Cortex of kidney (tissue), 1 donor: ENCODE measurements at places on chromosomes 5 and 9.

DNA sequence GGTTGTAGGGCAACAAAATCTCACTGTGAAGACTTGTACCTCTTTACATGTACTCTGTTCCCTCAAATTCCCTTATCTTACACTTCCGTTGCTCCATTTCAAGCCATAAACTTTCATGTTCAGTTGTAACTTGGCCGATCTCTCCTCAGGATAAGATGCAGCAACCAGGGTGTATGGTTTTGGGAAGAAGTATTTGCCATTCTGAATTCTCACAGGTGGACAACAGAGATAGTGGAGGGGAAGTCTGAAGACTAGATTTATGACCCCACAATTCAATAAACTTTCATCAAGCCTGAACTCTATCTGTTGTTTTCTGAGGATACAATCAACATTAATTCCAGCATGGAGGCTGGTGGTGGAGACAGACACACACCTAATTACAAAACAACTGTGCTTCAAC lies 27.5 kb downstream of the GOLGA1 start:
- DNase-seq, result no peak

- DNase-seq, result no peak
Observed at GRCh38 chr9:130998597-130999244, 10.3 kb upstream of the LAMC3 start.

- DNase-seq, result no peak
Observed at GRCh38 chr9:82560457-82560904, 502.5 kb downstream of the RASEF start.

DNA sequence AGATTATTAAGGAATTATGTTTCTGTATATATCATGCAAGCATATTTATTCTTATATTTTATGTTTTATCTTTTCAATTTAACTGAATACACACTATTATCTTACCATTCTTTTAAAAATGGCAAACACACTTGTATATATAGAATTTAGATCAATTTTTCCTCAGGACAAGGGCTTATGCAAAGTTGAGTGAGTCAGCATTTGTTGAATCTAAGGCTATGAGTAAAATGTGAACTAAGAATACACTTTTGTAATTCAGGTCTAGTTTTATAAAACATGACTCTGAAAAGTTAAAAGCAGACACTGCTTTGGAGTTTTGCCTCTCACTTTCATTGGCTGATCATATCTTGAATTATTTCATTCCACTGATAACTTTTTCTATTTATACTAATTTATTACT lies 127.8 kb downstream of the FOCAD start:
- DNase-seq, result no peak

GRCh38 chr9:114324492-114324891 lies 1.6 kb downstream of the ORM1 start:
- no peak for DNase-seq

- no peak for DNase-seq
Observed at GRCh38 chr9:106954558-106954957, 91.6 kb downstream of the ZNF462 start.

GRCh38 chr5:124080256-124080655 lies 568.3 kb downstream of the CSNK1G3 start:
- no peak for DNase-seq

DNA sequence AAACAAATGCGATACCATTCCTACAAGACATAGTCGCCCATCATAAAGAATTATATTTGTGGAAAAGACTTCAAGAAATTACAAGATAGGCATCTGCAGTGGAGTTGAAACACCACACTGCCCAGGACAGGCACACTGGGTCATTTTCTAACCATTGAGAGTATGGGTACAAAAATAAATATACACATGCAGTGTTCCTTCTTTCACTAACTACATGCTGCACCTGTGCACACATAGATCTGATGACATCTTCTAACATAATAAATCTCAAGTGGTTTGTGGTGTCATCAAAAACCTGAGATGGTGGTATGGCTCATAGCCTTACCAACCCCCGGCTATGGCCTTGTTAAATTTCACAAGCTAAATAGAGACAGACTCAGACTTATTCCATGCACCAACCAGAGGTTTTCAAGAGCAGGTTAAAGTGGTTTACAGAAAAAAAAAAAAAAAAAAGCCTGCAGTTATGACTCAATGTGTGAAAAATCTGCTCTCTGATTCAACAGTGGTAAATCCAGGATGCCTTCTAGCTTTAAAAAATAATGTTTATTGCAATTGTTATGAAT lies 12.4 kb upstream of the NFIB start:
- DNase-seq, result no peak

GRCh38 chr5:67268231-67269021 lies 71.8 kb upstream of the CD180 start:
- no peak for DNase-seq

- DNase-seq, result no peak
Observed at GRCh38 chr9:132991351-132992300, 13.1 kb downstream of the GFI1B start.

DNA sequence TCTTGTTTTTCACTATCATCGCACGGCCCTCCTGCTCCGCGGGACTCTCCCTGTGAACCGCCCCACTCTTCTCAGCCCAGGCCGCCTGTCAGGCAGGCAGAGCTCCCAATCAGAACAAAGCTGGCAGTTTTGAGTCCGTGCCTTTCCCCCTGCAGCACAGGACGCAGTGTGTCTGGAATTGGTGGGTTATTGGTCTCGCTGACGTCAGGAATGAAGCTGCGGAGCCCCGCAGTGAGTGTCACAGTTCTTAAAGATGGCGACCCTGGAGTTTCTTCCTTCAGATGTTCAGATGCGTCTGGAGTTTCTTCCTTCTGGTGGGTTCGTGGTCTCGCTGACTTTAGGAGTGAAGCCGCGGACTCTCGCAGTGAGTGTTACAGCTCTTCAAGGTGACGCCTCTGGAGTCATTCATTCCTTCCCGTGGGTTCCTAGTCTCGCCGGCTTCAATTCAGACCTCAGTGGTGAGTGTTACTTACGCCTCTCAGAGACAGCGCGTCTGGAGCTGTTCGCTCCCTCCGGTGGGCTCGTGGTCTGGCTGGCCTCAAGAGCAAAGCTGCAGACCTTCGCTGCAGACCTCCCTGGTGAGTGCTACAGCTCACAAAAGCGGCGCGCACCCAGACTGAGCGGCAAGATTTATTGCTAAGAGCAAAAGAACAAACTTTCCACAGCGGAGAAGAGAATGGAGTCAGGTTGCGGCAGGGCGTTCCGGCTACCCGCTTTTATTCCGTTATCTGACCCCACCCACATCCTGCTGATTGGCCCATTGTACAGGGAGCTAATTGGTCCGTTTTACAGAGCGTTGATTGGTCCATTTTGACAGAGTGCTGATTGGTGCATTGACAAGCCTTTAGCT lies 7.4 kb downstream of the ZDHHC11B start:
- no peak for DNase-seq

- no peak for DNase-seq
Observed at GRCh38 chr5:122368510-122369251, 56.6 kb downstream of the SNCAIP start.

DNA sequence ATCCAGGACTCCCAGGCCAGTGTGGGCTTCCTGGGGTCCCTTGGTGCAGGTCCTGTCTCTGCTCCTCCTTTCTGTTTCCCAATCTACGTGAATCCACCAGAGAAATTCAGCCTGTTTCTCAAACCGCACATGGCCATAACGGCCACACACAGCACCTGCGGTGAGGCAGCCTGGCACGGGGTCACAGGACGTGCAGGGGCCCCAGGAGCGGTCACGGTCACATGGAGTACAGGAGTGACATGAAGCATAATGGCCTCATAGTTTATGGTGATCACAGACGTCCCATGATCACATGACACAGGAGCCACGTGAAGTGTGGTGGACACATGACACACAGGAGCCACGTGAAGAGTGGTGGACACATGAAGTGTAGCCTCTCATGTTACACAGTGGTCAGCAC lies 248.5 kb upstream of the IRX4 start:
- no peak for DNase-seq

DNA sequence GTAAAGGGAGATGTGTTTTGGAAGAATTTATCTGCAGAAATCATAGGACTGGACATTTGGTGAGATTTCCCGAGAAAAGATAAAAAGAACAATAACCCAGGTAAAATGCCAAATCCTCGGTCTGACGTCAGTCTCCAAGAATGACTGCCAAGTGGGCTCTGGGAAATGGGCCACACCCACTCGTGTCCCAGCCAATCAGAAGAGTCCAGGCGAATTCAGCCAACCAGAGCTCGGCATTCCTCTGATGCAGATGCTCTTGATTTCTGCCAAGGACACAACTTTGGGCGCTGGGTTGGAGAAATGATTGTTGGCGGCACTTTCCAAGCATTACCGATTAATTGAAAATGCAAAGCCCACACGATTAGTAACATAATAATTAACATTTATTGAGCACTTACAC lies 73.3 kb downstream of the FGF18 start:
- DNase-seq, result no peak

GRCh38 chr9:88085476-88085875 lies 52.8 kb downstream of the SPATA31C2 start:
- no peak for DNase-seq

- no peak for DNase-seq
Observed at GRCh38 chr5:78649861-78650496, 1.4 kb upstream of the LHFPL2 start.

DNA sequence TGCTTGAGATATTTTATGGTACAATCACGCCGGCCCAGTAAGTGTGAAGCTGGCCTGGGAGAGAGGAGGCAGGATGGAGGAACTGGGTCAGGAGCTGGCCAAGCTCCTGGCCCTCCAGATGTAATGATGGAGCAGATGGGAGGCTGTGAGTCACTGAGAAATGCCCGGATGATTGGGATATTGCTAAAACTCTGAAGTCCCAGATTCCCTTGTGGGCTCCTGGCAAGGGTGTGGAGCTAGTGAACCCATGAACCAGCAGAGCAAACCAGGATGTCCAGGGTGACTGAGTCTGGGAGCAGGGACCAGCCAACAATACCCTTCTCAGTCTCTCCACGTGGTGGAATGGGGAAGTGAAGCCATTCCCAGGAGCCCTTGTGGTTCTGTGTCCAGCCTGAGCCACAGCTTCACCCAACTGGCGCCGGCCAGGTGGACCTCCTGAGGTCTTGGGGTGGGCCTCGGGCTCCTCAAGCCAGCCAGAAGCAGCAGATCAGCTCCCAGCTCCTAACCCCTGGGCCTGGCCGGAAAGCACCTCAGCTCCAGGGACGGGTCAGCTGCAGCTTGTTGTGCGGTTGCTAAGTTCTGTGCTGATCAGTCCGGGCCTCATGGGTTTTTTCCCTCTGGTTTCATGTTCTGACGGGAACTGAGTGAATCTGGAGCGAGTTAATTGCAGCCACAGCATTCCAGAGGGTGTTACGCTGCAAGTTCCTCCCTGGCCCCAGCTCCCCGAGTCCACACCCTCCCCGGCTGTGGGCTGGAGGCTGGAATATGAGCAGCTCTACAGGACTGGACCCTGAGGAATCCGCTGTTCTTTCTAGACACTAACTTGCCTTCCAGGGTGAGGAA lies 37.6 kb downstream of the DUSP1 start:
- DNase-seq, result no peak

GRCh38 chr9:93309889-93310425 lies 126.0 kb downstream of the WNK2 start:
- no peak for DNase-seq

DNA sequence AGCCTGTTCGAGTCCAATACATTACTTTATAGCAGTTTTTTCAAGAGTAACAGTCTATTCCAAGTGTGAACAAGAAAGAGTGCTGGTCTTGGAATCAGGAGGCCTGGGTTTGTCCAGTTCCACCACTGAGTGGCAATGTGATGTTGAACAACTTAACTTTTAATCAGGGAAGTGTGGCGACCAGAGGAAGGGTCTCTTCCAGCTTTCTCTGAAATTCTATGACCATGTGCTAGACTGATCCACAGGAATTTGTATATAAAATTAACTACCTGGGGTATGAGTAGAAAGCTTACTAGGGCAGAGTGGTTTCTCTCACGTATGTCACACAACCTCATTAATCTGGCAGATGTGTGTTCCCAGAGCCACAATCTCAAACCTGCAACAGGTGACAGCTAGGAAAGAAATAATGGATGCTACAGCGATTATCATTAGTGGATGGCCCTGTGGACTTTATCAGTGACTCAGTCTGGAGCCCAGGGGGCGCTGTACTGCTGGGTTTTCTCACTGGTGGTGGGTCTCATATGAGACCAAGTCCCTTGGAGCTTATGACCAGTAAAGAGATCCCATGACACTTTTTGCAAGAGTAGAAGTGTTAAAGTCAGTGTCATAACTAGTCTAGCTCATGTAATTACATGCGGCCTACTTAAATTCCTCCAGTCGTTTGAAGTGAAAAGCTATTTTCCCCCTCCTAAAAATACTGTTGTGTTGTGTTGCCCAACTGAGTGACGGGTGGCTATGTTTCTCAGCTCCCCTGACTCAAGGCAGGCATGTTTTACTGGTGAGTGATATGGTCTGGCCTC lies 116.5 kb downstream of the GDNF start:
- DNase-seq, result no peak

DNA sequence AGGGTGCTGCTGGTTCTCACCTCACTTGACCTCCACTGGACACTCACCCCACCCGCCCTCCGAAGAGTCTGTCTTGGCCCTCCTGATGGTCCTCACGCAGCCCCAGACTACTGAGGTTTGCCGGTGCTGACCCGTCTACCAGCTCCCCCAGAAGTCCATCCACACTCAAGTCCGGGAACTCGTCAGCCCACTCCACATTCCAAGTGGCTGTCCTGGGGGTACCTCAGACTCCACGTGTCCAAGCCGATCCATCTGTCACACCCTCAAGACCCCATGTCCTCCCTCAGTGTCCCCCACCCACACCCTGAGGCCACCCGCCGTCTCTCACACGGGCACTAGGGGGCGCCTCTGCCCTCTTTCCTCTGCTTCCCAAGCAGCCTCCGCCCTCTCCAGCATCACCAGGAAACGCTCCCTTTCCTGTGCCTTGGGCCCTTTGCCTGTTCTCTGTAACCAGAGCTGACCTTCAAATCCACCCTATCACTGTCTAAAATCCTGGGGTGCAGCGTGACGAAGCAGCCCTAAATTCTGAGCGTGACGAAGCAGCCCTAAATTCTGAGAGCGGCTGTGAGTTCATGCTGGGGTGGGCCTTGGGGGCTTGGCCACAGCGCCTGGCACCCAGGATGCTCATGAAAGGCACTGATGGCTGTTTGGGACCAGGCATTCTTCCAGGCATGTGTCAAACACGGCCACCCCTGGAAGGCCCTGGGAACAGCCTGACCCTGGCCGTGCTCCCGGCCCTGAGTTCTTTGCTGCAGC lies 95.7 kb downstream of the KCNT1 start:
- no peak for DNase-seq

GRCh38 chr9:131113655-131114054 lies 11.7 kb upstream of the NUP214 start:
- DNase-seq, result no peak

GRCh38 chr5:97846643-97847042 lies 663.6 kb upstream of the RIOK2 start:
- no peak for DNase-seq

DNA sequence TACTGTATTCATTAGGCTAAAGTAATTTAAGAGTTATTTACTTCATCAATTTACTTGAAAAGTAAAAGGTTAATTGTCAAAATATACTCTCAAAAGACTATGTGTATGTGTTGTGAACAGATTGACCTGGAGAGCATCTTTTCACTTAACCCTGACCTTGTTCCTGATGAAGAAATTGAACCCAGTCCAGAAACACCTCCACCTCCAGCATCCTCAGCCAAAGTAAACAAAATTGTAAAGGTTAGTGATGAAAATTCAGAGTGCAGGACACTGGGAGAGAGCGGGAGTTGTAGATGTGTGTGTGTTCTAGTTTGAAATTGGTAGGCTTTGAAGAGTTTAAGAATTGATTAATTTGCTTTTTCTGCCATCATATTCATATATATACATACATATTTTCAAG lies 41.9 kb downstream of the KIF2A start:
- no peak for DNase-seq
